ENCODE measurements at places on chromosomes 4 and X. TPM values are rescaled to one million over a fixed set of nuclear protein-coding genes. Genes with fewer than 3 reads are reported as not detected.

CT45A3 gene
- total RNA-seq = not detected

C4orf17 gene
- not detected for total RNA-seq

SYP gene
- 1.1 TPM for total RNA-seq

IRAK1 gene
- total RNA-seq = 88.2 TPM

LGI2 gene
- 26.9 TPM for total RNA-seq

PABPC1L2B gene
- not detected for total RNA-seq

INTU gene
- total RNA-seq = 18.1 TPM

SUV39H1 gene
- total RNA-seq = 4.5 TPM

XG gene
- 7.9 TPM for total RNA-seq

RAB9B gene
- 24.7 TPM for total RNA-seq

KCTD8 gene
- 0.60 TPM for total RNA-seq

BANK1 gene
- 4.9 TPM for total RNA-seq

PAGE1 gene
- not detected for total RNA-seq

NPFFR2 gene
- total RNA-seq = 0.14 TPM

TASL gene
- total RNA-seq = 1.1 TPM

ADH7 gene
- total RNA-seq = not detected

CT45A10 gene
- not detected for total RNA-seq

MTMR8 gene
- total RNA-seq = 5.2 TPM

CD38 gene
- total RNA-seq = 16.1 TPM

CLCN4 gene
- total RNA-seq = 8.4 TPM

SAGE1 gene
- total RNA-seq = not detected

SPANXA1 gene
- total RNA-seq = not detected

NIPAL1 gene
- 0.28 TPM for total RNA-seq
